NCI-H2081 (cell line): ENCODE measurements at places on chromosomes 5 and 9.

DNA sequence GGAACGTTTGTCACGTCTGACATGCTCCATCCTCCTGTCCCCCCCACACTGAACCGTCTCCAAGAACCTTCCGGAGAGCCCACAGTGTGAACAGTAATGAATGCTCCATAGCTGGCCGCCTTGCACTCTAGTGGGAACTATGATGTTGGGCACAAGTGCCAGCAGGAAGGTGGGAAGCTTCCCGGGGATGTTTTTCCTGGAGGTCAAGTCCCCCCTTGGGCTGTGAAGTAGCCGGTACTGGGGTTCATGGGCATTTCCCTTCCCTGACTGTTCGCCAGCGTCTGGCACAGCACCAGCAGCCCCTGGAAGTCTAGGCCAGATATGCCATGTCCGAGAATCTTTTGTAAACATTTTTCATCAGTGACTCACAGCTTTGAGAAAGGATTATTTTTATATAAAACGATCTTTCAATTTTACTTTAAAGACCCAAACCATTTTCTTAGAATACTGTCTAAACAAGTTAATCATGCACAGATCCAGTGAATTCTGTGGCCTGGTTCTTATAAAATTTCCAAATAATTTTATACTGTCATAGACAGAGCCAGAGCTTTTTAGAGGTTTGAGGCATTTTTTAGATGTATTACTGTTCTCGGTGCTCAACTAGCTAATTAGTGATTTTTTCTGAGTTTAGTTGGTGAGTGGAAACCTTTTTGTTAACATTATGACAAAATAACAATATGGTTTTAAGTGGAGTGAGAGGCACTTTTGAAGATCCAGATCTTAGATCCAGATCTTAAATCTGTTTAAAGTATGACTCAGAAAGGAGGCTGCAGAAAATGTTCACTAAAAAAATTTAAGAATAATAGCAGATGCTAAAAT, 11.6 kb downstream of the ABL1 start:
- DNase-seq: no peak

GRCh38 chr9:137388589-137389427, 34.2 kb downstream of the EXD3 start:
- DNase-seq: no peak

- no peak for DNase-seq
Measured at GRCh38 chr9:85332487-85332886, 409.3 kb downstream of the AGTPBP1 start.

DNA sequence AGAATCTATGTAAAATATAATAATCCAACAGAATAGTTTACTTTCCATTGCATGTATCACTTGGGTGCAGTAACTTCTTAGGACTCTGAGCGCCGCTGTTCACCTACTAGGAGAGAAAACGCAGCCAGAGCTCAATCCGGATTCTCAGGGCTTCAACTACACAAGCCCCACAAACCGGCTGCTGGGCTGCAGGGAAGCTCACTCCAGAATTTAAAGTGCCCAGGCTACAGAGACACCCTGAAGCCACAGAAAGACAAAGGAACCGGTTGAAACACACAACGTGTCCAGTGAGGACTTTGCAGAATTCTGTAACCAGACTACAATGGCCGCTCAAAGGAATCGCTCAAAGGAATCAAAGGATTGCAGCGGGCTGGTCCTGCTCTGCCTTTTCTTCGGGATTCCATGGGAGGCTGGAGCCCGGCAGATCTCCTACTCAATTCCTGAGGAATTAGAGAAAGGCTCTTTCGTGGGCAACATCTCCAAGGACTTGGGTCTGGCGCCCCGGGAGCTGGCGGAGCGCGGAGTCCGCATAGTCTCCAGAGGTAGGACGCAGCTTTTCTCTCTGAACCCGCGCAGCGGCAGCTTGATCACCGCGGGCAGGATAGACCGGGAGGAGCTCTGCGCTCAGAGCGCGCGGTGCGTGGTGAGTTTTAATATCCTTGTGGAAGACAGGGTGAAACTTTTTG, at the start of gene PCDHGA10:
PCDHGA10 (plus strand) TSS at position 134 of the 686 bp plus-strand sequence; CDS start at position 323, 189 bp downstream.
- no peak for DNase-seq

DNA sequence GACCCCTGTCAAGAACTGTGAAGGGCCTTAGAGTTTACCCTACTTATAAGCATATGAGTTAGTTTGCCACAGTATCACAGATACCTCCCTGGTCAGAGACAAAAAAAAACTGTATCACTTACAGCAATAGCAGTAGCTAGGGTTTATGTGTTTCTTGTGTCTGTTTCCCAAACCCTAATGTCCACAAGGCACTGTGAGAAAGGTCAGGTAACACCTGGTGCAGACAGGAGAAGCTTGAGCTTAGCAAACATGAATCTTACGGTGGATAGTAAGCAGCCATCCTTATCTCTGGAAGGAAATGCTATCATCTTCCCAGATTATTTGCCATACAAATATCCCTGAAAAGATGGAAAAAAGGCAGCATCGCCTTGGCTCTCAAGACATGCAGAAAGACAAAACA, 208.5 kb upstream of the KCNN2 start:
- DNase-seq: no peak

GRCh38 chr5:134784241-134784920, 25.8 kb downstream of the DDX46 start:
- DNase-seq: no peak

- DNase-seq: no peak
Measured at GRCh38 chr9:84703793-84704192, 34.3 kb downstream of the NTRK2 start.

DNA sequence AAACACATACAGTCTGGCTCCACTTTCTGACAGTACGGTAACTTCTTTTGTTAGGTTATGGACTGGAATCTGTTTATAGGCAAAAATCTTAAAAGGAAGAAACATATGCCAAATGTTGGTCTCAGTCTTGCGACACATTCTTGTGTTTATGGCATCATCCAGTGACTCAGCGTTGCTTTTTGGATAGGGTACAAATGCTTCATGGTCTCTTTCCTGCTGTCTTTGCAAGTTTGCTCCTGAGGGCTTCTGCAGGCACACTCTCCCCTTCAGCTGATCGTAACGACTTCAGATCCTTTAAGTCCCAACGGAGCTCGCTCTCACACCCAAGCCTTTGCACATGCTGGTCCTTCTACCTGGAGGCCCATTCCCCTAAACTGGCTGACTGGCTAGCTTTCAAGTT, 23.6 kb upstream of the TNFSF8 start:
- DNase-seq: no peak

DNA sequence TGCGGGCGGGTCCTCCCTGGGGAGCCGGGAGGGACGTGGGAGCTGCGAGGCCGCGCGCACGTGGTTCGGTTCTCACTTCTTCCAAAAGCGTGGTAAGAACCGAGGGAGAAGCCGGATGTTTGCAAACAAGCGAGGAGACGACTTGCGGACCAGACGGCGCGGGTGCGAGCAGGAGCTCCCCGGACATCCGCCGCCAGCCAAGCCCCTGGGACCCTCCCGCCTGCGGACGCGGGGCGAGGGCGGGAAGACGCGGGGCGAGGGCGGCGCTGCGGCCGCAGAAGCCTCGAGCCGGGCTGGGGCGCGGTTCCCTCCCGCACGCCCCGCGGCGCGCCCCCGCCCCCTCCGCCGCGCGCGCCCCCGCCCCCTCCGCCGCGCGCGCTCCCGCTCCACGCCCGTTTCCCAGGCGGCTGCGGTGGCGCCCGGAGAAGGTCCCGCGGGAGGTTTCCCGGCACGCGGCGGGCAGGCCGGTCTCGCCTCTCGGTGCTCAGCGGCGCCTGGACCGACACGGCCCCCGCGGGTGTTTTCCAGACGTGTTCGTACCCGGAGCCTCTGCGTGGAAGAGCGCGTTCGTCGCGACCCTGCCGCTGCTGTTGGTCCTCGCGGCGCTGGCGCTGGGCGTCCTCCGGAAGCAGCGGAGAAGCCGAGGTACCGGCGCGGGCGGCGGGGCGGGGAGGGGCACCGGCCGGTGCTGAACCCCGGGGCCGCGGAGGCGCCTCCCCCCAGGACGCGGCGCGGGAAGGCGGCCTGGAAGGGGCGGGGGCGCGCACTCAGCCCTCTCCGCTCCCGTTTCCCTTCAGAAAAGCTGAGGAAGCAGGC, 12.8 kb downstream of the BTNL9 start:
- DNase-seq: no peak

GRCh38 chr5:139649082-139649991, 1.2 kb downstream of the CXXC5 start:
- no peak for DNase-seq

- no peak for DNase-seq
Measured at GRCh38 chr9:127539259-127539981, 72.7 kb upstream of the STXBP1 start.

DNA sequence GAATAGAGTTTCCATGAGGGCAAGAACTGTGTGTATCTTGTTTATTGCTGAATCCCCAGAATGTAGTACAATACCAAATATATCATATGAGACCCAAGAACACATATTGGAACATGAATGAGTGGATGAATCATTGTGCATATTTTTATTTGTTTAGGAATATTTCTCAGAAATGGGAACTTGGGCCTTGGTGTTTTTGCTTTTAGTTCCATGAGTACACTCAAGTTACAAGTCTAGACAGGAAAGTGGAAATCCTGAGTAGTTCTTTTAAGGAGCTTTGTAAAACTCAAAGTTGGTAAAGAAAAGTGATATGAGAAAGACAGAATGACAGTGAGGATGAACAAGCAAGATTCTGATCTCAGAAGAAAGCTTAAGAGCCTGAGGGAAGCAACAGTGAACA, 647.0 kb downstream of the EFNA5 start:
- DNase-seq: no peak

- DNase-seq: peak; percentile 77
Measured at GRCh38 chr5:7391814-7392692, 3.9 kb upstream of the ADCY2 start.

DNA sequence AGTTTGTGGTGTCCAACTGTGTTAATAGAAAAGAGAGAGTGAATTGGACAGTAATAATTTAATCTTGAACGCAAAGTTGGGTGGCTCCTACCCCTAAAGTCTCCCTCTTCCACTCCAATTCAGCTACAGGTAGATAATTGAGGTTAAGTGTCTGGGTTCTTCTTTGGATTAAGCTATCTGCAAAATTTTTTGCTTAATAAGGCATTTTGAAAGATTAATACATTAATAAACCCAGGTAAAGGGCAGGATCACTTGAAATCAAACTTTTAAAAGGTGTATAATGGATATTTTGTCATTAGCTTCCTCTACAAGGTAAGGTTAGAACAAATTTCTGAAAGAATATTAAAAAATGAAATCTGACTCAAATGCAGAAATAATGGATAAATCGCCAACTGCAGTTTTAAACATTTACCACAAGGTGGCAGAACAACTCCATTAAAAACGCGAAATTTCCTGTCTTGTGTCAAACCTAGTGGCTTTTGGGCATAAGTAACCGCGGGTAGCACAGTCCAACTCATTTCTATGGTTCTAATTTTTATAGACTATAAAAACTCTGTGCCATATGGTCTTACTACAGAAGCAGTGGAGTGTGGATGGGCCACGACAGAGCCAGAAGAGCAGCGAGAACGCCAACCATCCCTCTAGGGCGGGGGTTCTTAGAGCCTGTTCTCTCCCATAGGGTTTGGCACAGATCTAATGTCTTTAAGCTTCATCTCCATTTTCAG, 276.5 kb downstream of the ARHGEF28 start:
- peak; percentile 34 for DNase-seq

GRCh38 chr5:132180134-132180745, 47.4 kb downstream of the P4HA2 start:
- DNase-seq: no peak

GRCh38 chr5:95958310-95959014, 3.2 kb downstream of the ELL2 start:
- DNase-seq: no peak

DNA sequence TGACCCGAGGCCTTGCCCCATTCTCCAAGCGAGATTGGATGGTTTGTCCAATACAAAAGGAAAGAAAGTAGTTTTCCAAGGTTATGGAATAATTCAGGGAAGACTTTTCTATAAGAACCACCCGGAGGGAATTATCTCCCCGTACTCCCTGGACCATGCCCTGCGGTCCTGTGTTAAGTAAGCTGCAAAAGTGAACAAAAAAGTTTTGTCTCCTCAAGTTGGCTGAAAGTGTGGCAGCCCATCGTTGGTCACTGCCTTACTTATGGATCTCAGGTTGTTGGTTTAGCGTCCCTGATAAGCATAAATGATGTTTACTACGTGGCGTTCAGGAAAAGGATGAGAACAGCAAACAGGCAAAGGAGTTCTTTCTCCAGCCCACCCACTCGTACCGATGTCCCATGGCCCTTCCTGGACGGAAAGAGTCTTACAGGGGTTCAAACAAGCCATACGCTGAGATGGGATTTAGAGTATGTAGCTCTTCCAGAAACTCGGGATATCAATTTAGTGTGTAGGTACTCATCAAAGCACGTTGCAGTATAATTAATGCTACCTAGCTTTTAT, 413 bp upstream of the AUH start:
- DNase-seq: no peak

- no peak for DNase-seq
Measured at GRCh38 chr9:89564346-89564878, 40.4 kb upstream of the GADD45G start.

GRCh38 chr9:125446561-125447094, 185.0 kb downstream of the GAPVD1 start:
- DNase-seq: no peak
